Left ventricle myocardium superior (tissue), 1 donor: ENCODE measurements at places on chromosomes 4 and X.

- DNase-seq = no peak
Measured at GRCh38 chr4:70940134-70940533, 38.0 kb downstream of the MOB1B start.

DNA sequence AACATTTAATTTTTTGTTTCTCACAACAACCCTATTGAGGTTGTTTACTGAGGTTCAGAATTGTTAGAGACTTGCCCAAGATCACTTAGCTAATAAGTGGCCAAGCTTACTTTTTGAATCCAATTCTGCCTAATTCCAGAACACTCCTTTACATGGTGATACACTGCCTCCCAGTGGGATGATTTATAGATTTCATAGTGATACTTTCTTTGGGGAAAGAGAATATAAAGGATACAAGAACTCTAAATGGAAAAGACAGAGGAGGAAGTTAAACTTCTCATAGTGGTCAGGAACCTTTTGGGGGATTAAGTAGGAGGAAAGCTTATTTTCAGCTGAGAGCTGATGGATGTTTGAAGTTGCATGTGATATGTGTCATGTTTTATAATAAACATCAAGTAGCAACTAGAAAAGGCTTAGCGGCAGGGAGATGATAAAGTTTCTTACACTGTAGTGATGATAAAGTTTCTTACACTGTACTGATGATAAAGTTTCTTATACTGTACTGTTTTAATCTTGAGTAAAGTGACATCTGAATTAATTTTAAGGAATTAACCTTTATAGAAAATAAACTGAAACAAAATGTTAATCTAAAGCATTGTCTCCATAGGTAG is 15.3 kb downstream of the STAG2 start:
- no peak for DNase-seq

DNA sequence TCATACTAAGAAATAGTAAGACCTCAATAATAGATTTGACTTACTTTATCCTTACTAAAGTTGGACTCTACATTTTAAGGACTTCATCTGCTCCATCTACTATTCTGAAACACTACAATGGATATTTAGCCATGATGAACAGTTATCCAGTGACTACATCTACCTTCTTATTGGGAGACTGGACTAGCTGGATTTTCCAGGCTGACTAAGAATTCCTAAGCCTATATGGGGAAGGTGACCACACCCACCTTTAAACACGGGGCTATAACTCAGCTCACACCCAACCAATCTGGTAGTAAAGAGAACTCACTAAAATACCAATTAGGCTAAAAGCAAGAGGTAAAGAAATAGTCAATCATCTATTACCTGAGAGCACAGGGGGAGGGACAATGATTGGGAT is 1438.4 kb downstream of the TECRL start:
- DNase-seq = no peak

GRCh38 chr4:69701696-69702095 is 48.6 kb upstream of the UGT2A1 start:
- no peak for DNase-seq

DNA sequence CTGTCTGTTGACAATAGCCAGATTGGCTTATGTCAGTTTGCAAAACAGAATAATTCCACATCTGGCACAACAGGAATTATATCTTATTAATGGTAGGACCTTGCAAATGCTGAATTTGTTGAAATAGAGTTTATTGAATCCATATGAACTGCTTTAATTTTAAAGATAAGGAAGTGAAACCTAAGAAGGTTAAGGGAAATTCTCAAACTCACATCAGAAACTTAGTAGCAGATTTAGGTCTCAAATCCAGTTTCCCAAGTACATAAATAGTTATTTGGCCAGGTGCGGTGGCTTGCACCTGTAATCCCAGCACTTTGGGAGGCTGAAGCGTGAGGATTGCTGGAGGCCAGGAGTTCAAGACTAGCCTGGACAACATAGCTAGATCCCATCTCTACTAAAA is 117.1 kb downstream of the HNRNPD start:
- no peak for DNase-seq

GRCh38 chr4:189765736-189766135 is 174.9 kb upstream of the FRG1 start:
- DNase-seq = no peak

DNA sequence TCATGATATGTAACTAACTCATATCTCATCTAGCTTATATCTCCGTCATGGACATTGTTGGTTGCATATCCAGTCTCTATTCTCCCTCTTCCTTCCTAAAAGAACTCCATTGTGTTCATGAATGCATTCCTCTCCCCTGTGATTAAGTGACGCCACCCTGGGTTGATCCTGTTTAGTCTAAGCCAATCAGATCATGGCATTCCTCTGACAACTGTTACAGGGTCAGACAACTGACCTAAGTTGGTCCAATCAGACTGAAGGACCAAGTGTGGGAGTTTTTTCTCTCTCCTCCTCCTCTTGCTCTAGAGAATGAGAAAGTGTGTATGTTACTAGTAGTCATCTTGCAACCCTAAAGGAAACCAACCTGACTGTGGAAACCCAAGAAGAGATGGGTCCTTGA is 3.6 kb downstream of the APOO start:
- DNase-seq = no peak

DNA sequence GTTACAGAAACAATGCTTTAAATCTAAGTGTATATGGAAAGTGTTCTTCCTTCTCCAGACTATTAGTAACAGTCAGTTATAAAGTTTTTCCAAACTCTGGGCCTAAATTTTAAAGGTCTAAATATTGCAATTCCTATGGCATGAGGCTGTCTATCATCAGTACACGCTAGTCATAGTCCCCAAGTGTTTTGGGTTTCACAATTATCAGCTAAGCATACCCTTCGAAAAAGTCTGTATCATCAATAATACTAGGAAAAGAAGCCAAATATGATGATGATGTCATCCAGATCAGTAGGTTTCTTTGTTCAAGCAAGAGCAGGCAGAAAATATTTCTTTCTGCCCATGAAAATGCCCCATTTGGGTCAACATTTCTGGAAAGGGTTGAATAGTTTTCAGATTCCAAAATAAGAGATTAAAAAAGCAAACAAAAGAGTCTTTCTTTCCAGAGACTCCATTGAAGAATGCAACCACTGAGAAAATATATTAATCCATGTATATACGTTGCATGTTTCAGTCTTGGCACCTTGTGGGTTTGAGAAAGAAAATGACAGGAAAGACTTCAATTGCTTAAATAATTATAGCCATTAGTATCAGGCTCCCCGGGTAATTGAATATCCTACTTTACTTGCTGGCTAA is 173.8 kb downstream of the CAMK2D start:
- DNase-seq = no peak

GRCh38 chr4:88616275-88617150 is 24.2 kb downstream of the HERC3 start:
- DNase-seq = no peak

DNA sequence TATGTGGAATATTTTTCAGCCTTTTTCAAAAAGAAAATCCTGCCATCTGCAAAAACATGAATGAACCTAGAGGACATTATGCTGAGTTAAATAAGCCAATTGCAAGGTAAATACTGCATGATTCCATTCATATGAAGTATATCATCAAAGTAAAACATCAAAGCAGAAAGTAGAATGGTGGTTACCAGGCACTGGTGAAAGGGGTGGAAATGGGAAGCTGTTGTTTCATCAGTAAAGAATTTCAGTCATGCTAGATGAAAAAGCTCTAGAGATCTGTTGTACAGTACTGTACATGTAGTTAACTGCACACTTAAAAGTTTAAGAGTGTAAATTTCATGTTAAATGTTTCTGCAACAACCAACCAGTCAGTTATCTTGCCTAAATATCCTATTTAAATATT is 196.8 kb upstream of the ADGRL3 start:
- DNase-seq = no peak

DNA sequence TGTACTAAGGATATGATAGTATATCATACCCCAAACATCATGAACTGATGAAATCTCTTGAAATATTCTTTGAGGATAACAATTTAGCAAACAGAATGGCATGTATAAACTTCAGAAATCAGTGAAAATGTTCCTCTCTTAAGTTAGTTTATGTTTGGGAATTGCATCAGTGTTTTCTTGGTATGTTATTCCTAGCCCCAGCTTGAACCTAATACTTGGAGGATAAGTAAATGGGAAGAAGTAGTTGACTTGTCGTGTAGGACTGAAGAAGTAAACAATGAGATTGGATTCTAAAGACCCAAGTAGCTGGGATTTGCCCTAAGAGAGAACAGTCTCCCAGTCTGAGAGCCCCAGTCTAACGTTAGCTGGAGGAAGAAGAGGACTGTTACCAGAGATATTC is 355.7 kb downstream of the GALNTL6 start:
- no peak for DNase-seq

GRCh38 chrX:9257718-9258420 is 207.0 kb upstream of the TBL1X start:
- no peak for DNase-seq

- no peak for DNase-seq
Measured at GRCh38 chr4:172927096-172927814, 241.4 kb upstream of the GALNT7 start.

GRCh38 chr4:6806924-6807626 is 24.5 kb downstream of the KIAA0232 start:
- no peak for DNase-seq

GRCh38 chr4:186227221-186227620 is at the start of gene KLKB1:
KLKB1 (plus strand) TSS chr4:186227507; CDS start chr4:186228196, 689 bp downstream.
- no peak for DNase-seq

- DNase-seq = no peak
Measured at GRCh38 chr4:152929888-152930287, 6.2 kb upstream of the FHDC1 start.

DNA sequence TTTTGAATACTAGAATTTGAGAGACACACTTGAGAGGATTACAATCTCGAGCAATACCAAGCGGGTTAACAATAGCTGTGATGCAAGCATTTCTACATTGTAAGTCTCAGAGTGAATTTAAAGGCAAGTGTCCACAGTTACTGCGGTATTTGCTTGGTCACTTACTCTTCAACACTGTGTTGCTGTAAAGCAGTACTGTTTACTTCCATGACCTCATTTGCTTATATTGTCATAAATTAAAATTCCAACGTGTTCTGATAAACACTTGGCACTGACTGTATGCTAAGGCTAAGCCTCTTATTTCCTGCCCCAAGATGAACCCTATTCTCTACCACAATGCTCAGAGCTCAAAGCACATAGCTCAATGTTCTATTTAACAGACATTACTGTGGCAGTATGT is 11.1 kb downstream of the EXOC1L start:
- no peak for DNase-seq

DNA sequence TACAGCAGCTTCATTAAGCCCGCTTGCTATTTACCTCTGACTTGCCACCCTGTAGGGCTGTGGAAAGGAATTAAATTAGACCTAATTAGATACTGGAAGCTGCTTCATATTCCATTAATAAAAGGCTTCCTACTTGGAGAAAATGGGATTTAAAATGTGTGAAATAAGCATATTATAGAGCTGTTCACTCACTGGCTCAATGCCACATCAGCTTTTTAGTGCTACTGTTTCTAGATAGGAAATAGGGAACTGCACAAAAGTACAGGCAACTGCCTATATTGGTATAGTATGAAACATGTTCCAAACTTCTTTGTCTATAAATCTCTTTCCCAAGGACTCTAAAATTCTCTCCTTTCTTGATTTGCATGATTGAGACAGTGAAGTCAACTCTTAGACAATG is 407.9 kb upstream of the AADAT start:
- DNase-seq = no peak

- DNase-seq = no peak
Measured at GRCh38 chrX:82087699-82088098, 885.8 kb downstream of the SH3BGRL start.

- DNase-seq = no peak
Measured at GRCh38 chr4:143391261-143391660, 54.6 kb downstream of the GAB1 start.

- no peak for DNase-seq
Measured at GRCh38 chr4:67743194-67743593, 11.0 kb downstream of the GNRHR start.

- no peak for DNase-seq
Measured at GRCh38 chrX:39499996-39500395, 597.8 kb downstream of the BCOR start.
